CD4-positive, alpha-beta T cell treated with Interleukin-4 for 1 hour (primary cell): ENCODE measurements at places on chromosomes 2 and 18.

- no peak for DNase-seq
These were observed 130.3 kb upstream of the RAB12 start for GRCh38 chr18:8478968-8479370.

- no peak for DNase-seq
These were observed 10.8 kb downstream of the GGCX start for GRCh38 chr2:85550486-85550885.

GRCh38 chr18:62486290-62486964 lies 36.4 kb upstream of the ZCCHC2 start:
- DNase-seq: no peak

GRCh38 chr2:181334158-181334826 lies 122.9 kb upstream of the ITGA4 start:
- DNase-seq: no peak

GRCh38 chr2:195508139-195508455 lies 148.9 kb upstream of the SLC39A10 start:
- DNase-seq: no peak

DNA sequence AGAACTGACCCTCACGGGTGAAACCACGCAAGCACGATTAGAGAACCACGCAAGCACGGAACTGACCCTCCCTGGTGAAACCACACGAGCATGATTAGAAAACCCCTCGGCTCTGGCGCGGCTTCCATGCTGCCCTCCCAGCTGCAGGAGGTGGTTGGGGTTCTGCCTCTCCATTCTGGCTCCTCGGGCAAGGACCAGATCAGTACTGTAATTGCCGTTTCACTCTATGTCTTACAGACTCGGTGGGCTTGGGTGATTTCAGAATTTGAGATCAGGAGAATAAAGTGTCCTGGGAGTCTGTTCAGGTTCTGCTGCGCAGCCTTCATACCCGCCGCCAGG lies 58.3 kb upstream of the KCNG2 start:
- DNase-seq: no peak

GRCh38 chr2:74261204-74261864 lies 62.9 kb downstream of the MTHFD2 start:
- no peak for DNase-seq

- no peak for DNase-seq
These were observed 125.9 kb downstream of the ARHGAP15 start for GRCh38 chr2:143255086-143255485.

- peak; percentile 74 for DNase-seq
These were observed 5.1 kb downstream of the NFATC1 start for GRCh38 chr18:79400591-79401381.

- peak; percentile 81 for DNase-seq
These were observed 16.6 kb downstream of the INPP5D start for GRCh38 chr2:233076749-233077148.

DNA sequence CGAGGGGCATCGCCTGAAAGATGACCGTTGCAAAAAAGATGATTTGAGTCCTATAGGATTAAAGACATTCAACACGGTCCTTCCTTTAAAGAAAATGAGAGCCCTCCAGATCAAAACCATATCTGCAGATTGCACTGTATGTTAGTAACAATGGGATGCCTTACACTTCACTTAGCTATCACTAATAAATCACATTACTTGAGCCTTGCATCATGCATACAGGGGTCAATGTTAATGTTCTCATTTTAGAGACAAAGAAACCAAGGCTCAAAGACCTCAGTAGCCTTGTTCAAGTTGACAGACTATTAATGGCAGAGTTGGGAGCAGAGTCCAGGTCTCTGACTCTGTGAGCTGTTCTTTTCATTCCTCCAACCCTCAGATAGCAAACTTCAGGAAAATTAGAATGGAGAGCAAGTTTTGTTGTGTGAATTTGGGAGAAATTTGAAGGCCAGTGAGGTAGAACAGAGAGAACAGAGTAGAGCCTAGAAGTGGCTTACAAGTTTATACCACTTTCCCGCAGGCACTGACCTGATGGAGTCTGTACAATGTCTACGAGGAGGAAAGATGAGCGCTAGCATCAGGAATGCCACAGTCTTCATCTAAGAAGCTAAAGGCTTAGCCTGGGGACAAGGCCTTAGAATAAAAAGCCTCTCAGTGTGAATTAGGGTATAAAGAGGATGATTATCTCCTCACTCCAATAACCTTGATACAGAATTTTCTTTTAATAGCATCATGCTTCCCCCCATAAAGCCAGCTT lies 48.3 kb downstream of the TRIB2 start:
- no peak for DNase-seq

GRCh38 chr2:69742322-69742952 lies 503 bp downstream of the ANXA4 start:
- no peak for DNase-seq

DNA sequence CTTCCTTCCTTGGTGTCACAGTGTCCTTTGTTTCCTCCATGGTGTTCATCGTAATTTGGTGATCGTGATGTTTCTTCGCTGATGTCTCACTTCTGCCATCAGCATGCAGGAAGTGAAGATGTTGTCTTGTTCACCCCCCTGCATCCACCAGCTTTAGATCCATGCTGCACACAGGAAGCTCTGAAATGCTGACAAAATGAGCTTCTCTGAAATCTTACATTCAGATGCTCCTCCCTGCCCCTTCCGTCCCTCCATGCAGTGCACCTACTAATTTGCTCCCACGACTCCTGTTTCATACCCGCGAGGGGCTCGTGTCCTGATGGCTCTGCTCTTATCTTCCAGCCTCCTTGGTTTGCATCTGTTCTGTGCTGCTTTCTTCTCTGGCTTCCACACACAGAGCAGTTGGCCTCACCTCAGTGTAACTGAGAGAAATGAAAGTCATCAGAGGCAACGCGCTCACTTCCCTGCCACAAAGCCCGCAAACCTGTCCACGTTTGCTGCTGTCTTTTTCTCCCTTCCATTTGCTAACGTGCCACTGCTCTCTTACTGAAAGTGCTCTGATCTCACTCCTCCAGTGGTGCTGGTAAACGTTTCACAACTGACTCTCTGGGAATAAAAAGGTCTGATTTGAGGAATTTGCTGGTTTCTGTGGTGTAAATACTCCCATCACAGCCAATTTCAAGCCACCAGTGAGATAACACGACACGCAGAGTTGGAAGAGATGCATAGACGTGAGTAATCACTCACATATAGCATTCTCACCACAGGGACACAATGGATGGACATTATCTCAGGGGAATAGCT lies 41.0 kb upstream of the MGAT4A start:
- DNase-seq: peak; percentile 67

- no peak for DNase-seq
These were observed 563.9 kb downstream of the DCC start for GRCh38 chr18:52903857-52904256.

GRCh38 chr2:120499784-120500495 lies 154.0 kb downstream of the INHBB start:
- DNase-seq: no peak

DNA sequence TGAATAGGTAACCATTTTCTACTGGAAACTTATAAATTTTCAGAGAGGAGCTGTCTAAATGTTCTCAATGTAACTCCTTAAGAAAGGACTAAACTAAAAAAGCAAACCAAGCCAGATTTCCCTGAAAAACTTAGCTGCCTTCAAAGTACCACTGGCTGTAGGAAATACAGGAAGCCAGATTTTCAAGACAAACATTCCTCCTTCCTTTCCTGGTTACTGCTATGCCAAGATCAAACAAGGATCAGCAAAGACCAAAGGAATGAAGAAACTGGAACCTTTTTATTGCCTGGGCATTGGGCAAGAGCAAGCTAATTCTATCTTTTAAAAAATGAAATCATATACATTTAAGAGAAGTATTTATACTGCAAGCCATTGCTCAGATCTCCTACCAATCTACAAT lies 212.7 kb downstream of the DYM start:
- no peak for DNase-seq

GRCh38 chr2:232228971-232229894 lies 149.3 kb upstream of the ALPP start:
- no peak for DNase-seq

DNA sequence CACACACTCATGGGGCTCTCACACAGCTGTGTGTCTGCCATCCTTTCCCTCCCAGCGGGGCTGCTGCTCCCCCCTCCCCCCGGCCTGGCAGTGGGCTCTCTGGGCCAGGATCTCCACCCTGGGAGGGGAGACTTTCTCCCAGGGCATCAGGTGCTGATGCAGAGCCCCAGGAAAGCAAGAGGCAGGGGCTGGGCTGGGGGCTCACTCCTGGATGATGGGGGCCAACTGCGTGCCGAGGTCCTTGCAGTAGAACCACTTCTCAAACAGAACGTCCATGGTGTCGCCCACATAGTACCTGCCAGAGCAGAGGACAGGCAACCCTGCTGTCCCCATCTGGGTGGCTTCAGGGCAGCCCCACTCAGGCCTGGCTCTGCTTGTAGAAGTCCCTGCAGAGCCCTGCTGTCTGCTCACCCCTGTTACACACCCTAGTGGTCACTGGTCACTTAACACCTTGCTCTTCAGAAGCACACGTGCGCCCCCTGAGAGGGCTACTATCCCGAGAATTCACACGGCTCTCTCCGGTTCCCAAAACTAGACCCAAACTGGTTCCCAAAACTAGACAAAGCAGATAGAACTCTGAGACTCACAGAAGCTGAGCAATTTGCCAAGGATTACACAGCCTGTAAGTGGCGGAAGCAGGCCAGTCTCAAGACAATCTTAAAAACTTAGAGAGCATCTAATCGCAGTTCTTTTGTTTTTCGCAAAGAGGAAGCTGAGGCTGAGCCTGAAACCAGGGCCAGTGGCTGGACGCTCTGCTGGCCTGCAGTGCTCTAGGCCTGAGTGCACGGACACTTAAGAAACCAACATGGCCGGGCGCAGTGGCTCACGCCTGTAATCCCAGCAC lies 6.6 kb upstream of the OXER1 start:
- no peak for DNase-seq

DNA sequence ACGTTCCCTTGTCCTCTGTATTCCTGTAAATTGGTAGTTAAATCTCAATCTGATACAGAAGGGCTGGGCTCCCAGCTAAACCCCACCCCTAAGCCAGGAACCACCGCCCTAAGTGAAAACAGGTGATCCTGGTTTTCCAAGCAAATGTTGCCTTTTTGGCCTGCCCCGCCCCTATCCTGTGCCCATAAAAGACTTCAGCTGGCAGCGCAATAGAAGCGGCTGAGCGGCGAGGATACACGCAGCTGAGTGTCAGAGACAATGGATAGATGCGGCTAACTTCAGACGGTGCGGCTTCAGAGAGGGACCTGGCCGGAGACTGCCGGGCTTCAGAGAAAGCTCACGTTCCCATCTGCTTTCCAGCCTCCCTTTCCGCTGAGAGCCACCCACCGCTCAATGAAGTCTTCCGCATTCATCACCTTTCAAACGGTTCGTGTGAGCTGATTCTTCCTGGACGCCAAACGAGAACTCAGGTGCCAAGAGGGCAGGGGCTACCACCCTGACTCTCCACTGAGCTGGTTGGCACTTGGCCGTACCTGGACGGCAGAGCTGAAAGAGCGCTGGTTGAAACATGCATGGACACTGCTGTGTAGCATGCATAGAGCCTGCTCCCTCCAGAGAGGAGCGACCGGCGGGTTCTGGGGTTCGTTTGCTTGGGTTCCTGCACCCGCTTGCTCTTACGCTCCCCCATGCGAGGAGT lies 49.5 kb upstream of the POLE4 start:
- DNase-seq: no peak

GRCh38 chr18:10378688-10379420 lies 75.6 kb upstream of the APCDD1 start:
- DNase-seq: no peak

- no peak for DNase-seq
These were observed 1025.3 kb upstream of the FANCL start for GRCh38 chr2:59266453-59266852.

GRCh38 chr2:128169497-128169896 lies 78.5 kb downstream of the UGGT1 start:
- DNase-seq: no peak

GRCh38 chr2:70089983-70090525 lies 2.8 kb downstream of the PCBP1 start:
- no peak for DNase-seq
